KBM-7 (cell line): ENCODE measurements at places on chromosomes 5 and 9.

- DNase-seq, result no peak
Observed at GRCh38 chr5:130166839-130167490, 262.7 kb downstream of the CHSY3 start.

DNA sequence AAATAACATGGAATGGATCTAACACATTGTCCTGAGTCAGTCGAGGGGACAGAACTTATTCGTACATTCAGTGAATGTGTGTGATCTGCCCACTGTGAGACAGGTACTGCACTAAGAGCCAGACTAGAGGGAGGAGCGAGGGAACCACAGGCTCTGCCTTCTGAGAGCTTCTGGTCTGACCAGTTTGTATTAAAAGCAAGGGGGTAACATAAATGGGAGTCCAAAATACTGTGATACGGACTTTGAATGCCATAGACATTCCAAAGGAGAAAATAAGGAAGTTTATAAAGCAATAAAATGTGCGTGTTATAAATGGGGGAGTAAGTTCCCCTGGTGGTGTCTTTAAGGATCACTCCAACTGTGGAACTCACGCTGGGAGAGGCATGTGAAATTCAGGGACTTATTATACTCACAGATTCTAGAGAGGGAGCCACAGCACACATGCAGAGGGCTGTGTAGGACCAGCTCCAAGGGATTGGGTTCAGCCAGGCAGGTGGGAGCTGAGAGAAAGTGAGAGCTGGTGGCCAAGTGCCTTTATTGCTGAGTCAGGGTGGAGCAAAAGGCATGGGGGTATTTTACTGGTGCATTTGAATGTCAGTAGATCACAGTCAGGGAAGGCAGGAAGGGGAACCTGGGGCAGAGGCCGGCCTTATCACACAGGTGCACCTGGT is 186.5 kb upstream of the WWC1 start:
- peak; percentile 3 for DNase-seq

- DNase-seq, result no peak
Observed at GRCh38 chr9:106032978-106033377, 338.6 kb downstream of the TMEM38B start.

DNA sequence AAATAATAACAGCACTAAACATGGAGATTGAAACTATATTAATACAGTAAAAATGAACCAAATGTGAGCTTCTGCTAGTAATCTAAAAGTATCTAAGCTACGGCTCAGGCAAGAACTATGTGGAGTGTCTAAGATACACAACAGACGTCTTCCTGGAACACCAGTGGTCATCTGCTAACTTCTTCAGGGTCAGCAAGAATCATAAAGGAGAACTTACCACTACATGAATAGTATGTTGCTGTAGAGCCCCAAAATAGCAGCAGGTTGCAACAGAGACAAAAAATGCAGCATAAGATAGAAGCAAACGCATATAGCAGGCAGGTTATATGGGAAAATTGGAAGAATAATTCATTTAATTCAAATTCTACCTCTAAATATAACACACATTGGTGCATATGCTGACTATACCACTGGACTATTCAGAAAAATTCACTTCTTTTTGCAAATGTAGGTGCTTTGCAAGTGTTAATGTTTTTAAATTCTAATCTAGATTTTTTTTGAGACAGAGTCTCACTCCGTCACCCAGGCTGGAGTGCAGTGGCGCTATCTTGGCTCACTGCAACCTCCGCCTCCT is 27.1 kb downstream of the DCTN4 start:
- no peak for DNase-seq

GRCh38 chr5:72459089-72459661 is 48.0 kb downstream of the ZNF366 start:
- DNase-seq, result no peak
